Stimulated activated CD4-positive, alpha-beta T cell treated with anti-CD3 and anti-CD28 coated beads, Interleukin-1b, Interleukin-23, amount 100 ng/mL, for 24 hours (primary cell): ENCODE measurements at places on chromosomes 4 and X.

DNA sequence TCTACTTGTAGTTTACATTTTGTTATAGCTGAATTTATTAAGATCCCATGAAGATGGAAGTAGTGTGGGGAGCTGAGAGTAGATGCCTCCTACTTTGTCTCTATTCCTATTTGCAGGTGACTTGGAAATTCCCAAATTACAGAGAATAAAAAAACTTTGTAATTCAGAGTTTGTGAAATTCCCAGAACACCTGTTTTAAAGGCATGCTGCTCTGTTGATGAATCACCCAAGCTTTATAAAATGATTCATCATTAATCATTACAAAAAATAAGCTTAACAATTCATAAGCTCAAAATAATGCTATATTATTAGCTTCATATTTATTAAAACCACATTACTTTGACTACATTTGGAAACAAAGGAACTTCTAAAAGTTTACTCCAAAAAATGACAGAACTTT lies 856.3 kb downstream of the RPA4 start:
- DNase-seq = no peak

DNA sequence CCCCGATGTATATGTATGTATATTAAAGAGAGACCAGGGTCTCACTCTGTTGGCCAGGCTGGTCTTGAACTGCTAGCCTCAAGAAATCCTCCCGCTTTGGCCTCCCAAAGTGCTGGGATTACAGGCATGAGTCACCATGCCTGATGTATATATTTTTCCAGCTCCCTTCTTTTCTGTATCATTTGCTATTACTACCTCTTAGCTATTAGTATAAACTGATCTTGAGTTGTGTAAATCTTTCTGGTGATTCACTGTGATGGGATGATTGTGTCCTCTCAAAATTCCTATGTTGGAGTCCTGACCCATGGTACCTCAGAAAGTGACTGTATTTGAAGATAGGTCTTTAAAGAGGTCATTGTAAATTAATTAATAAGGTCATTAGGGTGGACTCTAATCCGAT lies 53.1 kb downstream of the HPRT1 start:
- no peak for DNase-seq

DNA sequence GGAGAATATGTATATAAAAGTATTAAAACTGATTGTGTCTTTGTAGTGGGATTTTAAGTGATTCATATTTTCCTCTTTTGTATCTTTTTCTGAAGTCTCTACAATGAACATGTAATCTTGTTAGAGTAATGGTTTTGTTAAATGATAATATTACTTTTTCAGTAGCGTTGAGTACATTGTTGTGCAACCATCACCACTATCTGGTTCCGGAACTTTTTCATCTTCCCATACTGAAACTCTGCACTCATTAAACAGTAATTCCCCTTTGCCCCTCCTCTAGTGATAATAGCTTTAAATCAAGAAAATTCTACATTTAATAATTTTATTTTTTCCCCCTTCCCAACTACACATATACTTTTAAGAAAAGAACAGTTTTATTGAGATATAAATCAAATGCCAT lies 23.3 kb downstream of the SHROOM3 start:
- DNase-seq = no peak

DNA sequence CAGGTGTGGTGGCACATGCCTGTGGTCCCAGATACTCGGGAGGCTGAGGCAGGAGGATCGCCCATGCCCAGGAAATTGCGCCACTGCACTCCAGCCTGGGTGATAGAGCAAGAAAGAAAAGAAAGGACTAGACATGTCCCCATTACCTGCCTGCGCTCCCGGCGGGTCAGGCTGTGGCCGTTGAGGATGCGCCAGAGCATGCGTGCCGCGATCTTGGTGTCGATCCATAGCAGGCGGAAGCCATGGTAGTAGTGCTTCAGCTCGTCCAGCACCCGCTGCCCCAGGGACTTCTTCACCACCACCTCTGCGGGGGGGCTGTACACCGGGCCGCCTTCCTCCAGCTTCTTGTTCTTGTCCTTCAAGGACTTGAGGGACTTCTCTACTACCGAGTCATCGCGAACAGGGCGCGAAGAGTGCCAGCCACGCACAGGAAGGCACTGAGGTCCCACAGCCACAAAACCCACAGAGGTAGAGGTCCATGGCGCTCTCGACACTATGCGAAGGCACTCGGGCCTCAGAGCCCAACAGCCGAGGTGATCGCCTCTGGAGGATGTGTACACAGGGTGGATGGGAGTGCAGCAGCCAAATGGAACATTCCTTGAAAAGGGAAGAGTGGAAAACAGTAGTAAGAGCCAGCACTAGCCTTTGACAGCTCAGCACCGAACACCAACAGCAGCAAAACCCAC lies 14.6 kb downstream of the LETM1 start:
- DNase-seq = no peak

- no peak for DNase-seq
Measured at GRCh38 chr4:80162418-80162817, 34.9 kb upstream of the PRDM8 start.

DNA sequence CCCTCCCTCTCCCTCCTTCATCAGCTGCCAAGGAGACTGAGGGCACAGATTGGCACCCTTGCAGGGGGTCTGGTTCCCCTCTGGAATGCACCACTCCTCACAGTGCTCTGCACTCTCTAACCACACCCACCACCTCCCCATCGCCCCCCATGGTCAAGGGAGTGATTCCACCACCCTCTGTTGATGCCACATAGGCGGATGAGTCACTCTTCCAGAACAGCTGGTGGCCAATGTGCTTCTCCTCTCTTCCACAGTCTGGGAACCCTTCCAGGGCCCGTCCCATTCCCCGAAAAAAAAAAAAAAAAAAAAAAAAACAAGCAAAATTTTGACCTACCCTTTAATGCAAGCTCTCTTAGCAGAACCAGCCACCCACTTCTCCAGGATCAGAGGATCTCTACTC lies 341.3 kb upstream of the KLF3 start:
- no peak for DNase-seq

GRCh38 chr4:130432289-130432688 lies 1336.3 kb downstream of the C4orf33 start:
- DNase-seq = no peak

DNA sequence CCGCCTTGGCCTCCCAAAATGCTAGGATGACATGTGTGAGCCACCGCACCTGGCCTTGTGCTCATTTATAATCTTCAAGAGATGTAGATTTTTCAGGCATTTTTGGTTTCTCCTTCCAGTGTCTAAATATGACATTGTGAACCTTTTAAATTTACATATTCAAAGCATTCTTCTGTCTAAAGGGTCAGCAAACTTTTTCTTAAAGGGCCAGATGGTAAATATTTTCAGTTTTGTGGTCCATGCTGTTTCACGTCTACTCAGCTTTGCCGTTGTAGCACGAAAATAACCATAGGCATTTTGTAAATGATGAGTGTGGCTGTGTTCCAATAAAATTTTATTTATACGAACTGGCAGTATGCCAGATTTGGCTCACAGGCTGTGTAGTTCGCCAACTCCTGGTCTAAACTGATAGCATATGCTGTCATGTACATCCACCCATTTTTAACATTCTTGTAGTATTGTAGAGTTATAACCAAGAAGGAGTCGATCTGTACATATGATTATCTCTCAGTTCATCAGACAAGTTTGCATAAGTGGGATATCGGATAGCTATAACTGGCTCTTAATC lies 12.7 kb upstream of the GCNA start:
- no peak for DNase-seq

DNA sequence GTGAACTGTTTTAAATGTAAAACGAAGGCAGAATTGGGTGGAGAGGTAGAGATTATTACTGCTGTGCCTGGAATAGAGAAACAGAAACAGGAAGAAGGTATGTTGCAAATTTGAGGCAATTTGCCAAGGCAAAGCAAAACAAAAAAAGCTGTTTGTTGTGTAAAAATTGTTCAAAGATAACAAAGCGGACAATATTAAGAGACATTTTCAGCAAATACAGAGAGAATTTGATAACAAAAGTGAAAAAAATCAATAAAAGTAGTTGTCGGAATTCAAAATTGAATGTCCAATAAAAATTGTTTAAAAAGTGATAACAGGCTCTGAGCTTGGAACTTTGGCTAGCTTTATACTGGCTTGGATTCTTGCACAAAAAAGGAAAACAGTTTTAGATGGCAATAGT lies 14.4 kb upstream of the SMS start:
- DNase-seq = no peak

- DNase-seq = no peak
Measured at GRCh38 chr4:138894709-138895108, 120.9 kb upstream of the NOCT start.

DNA sequence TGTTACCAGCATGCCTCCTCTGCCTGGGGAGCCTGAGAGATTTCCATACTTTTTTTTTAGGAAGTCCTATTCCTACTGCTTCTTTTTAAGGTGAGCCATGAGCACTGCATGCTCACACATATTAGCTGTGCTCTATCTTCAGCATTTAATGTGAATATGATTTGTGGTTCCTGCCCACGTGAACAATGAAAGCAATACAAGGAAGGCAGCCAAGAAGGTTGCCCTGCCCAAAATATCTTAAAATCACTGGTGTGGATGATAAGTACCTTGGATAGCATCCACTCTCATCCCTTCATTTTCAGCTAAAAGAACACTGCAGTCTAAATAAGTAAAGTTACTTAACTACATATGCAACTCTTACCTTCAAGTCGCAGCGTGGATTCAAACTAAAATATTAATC lies 607.5 kb downstream of the PACRGL start:
- DNase-seq = no peak

DNA sequence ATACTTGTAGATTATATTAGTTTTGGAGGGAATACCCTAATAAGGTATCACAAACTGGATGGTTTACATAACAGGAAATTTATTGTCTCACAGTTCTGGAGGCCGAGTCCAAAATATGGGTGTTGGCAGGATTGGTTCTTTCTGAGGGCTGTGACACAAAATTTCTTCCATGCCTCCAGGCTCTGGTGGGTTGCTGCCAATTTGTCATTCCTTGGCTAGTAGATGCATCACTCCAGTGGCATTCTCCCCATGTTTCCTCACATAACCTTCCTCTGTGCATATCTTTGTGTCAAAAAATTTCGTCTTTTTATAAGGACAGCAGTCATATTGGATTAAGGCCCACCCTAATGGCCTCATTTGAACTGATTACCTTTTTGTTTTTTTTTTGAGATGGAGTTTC lies 49.3 kb downstream of the APELA start:
- no peak for DNase-seq

DNA sequence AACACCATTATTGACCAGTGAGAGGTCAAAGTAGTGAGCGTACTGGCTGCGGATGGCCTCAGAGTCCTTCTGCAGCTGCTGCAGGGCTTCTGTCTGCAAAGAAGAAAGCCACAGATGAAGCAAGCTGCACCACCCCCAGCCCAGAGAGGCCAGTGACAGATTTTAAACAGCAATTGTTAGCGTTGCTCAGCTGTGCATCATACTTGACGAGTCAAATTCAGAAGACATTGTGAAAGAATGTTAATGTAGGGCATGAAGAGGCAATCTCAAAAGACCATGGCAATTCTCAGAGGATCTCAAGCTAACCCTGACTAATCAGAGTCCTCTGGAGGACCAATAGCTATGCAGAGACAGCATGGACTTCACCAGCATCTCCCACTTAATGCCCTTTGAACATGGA lies 16.6 kb downstream of the DKC1 start:
- no peak for DNase-seq

DNA sequence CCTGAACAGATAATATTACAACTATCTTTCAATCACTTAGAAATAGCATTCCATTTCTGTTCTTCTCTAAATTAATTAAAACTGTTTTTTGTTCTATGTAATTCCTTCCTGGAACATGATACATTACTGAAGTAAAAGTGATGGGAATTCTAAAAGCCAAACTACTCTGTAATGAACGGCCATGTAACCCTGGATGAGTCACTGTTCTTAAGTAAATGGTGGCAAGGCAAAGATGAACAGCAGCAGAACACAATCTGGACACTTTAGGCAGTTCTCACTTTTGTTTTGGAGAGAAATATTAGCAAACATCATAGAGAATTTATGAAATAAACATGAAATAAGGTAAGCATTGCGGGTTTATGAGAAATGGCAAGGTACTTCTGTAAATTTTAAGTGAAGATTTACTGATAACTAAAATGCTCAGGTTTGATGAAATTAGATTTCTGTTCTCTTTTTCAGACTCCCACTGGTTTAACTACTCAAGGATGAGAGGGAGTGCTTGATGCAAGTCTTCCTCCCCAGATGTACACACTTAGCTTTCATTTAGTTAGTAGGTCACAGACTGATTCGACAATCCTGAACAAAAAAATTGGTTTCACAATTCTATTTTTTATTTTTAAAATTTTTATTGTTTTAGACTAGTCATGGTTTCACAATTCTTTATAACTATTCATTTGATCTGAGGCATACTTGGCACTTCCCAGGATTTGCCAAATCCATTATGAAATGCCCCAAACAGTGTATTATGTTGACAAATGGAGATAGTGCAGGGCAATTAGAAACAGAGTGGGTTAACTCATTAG lies 964 bp upstream of the GPR82 start:
- no peak for DNase-seq

- no peak for DNase-seq
Measured at GRCh38 chrX:136041254-136041812, 56.1 kb downstream of the SLC9A6 start.

DNA sequence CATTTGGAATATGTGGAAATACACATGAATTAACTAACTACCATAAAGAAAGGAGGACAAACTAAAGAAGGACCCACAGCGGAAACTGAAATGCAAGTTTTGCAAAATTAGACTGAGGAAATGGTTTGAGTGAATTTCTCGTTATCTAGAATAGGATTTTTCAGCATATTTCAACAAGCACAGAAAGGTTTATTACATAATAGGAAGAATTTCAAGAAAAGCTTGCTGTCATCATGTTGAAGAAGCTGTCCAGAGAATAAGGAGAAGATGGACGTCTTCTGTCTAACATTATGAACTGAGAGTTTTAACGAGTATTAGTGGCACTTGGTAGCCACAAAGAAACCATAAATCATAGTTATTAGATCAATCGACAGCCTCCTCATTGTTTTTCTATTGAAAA lies 45.0 kb downstream of the TEC start:
- DNase-seq = no peak

DNA sequence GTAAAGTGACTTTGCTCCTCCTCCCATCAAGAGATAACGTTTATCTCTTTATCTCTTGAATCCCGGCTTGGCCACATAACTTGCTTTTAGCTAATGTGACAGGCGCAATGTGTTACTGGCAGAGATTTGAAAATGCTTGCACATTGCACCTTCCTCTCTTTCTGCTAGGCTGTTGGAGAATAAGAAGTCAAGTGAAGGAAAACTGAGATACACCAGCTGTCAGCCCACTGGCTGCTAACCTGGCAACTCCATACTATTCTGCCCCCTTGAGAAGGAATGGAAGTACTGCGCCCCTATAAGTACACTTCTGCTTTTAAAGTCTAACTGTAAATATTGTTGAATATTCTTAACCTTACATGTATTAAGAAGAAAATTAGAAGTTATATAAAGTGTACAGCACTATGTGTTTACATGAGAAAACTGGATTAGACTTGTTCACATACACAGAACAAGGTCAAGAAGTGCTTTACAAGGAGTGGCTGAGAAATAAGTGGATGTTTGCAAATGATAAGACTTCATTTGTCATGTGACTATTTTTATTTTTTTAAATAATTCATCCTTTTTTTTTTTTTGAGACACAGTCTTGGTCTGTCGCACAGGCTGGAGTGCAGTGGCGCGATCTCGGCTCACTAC lies 424.5 kb upstream of the CTSO start:
- DNase-seq = no peak

GRCh38 chr4:123342498-123342897 lies 54.1 kb upstream of the SPRY1 start:
- no peak for DNase-seq
